ENCODE measurements at places on chromosomes 1 and 21. TPM values are rescaled to one million over a fixed set of nuclear protein-coding genes. Genes with fewer than 3 reads are reported as not detected.

GRCh38 chr1:181812208-181812607, 249.3 kb downstream of the ZNF648 start:
- DNase-seq, result no peak

The FBXO44 gene
- 8.0 TPM for total RNA-seq

DNA sequence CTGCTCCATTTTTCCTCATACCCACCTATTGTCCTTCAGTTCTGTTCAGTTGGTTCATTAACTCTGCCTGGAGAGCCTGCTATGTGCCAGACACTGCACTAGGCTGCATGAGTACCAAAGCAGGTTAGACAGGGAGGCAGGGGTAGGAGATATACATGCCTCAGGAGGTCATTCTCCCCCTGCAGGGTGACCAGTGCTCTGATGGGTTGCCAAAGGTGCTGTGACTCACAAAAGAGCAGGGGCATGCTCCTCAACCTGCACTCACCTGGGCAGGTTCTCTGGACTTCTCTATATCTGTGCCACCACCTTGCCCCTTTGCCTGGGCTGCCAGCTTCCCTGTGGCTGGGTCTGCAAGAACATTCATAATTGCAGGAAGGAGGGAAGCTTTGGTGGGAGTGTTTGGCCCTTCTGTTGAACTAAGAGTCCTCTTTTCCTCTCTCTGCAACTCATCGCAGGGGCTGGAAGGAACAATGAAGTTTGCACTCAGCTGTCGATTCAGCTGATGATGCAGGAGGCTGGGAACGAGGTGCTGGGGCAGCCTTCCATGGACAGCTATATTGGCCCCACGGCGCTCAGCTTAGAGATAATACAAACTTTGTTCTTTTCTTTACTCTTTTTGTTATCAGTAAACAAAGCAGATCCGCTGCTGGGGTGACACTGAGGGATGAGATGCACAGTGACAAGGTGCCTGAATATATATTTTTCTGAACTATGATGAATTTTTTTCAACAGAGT, 356.4 kb upstream of the PLXNA2 start:
- no peak for DNase-seq

GRCh38 chr1:7145947-7146346, 360.7 kb downstream of the CAMTA1 start:
- no peak for DNase-seq

- no peak for DNase-seq
Measured at GRCh38 chr21:44261675-44262295, at the start of gene DNMT3L. Gene DNMT3L, minus strand, starts transcription at chr21:44261897. Its CDS starts 638 bp downstream, at chr21:44261259.

GRCh38 chr1:178060789-178061556, 32.9 kb upstream of the RASAL2 start:
- DNase-seq, result peak; percentile 67

The AKT3 gene
- 12.2 TPM for total RNA-seq

The BATF3 gene
- total RNA-seq, result 2.5 TPM

DNA sequence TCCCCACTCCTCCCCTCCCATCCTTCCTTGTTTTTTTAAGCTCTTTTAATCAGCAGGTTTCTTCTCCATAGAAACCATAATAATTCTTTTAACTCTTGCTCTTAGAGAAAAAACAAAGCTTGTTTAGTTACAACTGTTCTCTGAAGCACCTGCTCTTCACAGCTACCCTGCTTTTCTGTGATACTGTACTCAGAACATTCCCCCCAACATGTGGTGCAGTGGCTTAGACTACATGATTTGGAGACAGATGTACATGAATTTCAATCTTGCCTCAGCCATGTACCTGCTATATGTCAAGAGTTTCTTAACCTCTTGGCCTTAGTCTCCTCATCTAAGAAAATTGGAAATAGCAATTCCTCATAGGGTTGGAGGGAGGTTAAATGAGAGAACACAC, 33.5 kb downstream of the LAMC2 start:
- DNase-seq, result no peak

DNA sequence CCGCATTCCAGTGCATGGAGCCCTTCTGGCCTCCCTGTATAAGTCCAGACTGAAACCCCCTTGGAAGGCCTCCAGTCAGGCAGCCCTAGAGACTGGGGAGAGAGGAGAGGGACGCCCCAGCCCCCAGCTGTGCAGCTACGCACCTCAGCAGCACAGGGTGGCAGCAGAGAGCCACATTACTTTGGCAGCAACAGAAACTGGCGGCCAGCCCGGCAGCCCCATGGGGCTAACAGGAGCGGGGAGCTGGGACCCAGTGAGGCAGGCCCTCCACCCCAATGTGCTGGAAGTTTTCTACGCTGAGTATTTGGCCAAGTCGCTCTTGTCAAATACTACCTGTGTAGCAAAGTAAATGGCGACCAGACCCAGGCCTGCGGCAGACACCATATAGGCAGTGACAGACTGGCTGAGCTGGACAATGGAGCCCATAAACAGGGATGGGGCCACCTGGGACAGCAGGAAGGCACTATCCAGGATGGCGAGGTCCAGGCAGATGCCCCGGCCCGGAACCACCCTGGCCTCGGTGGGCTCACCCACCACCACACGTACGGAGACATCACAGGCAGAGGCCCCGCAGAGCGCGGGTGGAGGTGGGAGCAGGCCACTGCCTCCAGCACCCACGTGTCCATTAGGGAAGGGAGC, 21.2 kb downstream of the SLC45A3 start:
- no peak for DNase-seq

DNA sequence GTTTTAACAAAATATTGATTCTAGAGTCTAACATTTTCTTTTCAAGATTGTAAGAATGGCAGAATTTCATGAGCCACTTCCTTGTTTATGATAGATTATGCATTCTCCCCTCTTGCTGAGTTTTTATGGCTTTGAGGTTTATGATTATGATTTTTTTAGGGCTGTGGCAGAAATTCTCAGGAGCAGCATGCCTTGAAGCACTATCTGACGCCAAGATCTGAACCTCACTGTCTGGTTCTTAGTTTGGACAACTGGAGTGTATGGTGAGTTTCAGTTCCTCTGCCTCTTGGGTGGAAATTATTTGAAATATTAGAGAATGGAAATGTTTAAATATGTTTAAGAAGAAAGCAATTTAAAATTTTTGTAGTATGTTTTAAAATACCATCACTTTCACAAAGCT, 10.2 kb downstream of the USP16 start:
- no peak for DNase-seq

GRCh38 chr1:203113308-203113707, 14.2 kb upstream of the ADORA1 start:
- no peak for DNase-seq

DNA sequence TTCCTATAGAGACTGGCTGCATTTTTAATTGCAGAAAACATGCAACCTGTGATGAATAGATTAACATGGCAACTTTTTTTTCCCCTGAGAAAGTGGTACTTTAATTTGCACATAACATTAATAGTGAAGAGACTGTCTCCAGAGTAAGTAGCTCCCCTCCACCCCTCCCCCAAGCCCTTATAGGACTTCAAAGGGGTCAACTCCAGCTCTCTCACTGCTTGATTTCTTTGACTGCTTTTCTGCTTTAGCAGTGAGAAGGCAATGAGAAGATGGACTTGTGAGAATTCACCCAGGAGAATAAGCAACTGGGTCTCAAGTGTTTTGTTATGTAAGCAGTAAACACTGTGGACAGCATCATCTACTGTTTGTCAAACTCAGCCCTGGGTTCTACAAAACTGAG, 355.0 kb downstream of the CAMTA1 start:
- DNase-seq, result no peak

The A3GALT2 gene
- not detected for total RNA-seq

DNA sequence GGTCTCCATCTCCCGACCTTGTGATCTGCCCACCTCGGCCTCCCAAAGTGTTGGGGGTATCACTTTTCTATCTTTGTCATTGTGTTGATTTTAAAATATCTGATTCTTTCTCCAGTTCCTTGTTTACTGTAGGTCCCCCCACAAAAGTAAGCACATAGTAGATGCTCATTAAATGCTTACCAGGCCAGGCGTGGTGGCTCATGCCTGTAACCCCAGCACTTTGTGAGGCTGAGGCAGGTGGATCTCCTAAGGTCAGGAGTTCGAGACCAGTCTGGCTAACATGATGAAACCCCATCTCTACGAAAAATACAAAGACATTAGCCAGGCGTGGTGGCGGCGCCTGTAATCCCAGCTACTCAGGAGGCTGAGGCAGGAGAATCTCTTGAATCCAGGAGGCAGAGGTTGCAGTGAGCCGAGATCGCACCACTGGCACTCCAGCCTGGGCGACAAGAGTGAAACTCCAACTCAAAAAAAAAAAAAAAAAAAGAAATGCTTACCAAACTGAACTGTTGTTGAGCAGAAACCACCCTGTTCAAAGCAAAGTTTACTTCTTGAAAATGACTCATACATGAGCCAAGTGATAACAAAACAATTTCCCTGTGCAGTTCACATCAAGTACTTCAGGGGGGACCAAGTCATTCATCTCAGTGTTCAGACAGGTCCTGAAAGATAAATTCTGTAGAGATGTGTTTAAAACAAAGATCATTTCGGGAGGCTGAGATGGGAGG, 24.3 kb upstream of the NID1 start:
- no peak for DNase-seq

- DNase-seq, result no peak
Measured at GRCh38 chr1:25743164-25744139, 56.5 kb upstream of the SELENON start.

- no peak for DNase-seq
Measured at GRCh38 chr1:43121256-43121900, 50.7 kb downstream of the EBNA1BP2 start.

The RNF186 gene
- total RNA-seq, result not detected

DNA sequence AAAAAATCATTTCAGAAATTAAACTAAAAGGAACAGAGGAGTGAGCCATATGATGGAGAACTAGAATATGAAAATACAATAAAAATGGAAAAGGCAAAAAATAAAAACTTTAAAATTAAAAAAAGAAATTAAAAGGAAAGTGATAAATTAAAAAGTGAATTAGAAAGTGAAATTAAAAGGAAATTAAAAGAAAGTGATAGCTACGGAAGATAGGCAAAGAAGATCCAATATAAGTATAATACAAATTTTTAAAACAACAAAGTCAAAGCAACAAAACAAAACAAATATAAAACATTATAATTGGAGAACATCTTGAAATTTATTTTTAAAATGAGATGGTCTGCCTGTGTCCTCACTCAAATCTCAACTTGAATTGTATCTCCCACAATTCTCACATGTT, 165.8 kb downstream of the GPATCH2 start:
- no peak for DNase-seq

DNA sequence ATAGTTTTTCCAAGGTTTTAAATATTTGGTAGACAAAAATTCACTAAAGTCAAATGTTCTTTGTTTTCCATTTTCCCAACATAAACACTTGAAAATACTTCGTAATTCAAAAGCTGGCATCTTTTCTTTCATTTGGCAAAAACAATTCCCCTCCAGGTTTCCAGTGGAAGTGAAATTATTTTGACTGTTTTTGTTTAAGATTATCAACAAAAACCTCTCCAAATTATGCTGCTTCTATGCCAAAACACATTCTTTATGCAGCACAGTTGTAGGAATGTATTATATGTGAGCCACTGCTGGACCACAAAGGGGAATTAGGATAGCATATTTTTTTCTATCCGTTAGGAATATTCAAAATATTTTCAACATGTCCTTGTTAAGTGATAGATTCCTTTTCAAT, 44.1 kb downstream of the SLC5A9 start:
- DNase-seq, result no peak

GRCh38 chr1:8170059-8170835, 144.1 kb upstream of the ERRFI1 start:
- DNase-seq, result no peak

- DNase-seq, result no peak
Measured at GRCh38 chr1:2989976-2990375, 31.3 kb upstream of the ACTRT2 start.

- DNase-seq, result no peak
Measured at GRCh38 chr1:175191659-175192058, 917 bp downstream of the KIAA0040 start.

The FAM72C gene
- total RNA-seq, result 6.2 TPM

DNA sequence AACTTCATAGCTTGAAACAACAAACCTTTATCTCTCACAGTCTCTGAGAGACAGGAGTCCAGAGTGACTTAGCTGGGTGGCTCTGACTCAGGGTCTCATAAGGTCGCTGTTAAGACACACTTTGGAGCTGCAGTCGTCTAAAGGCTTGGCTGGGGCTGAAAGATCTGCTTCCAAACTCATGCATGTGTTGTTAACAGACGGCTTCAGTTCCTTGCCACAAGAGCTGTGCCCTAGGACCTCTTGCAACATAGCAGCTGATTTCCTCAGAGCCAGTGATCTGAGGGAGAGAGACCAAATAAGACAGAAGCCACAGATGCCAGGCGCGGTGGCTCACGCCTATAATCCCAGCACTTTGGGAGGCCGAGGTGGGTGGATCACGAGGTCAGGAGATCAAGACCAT, 176.8 kb downstream of the DISC1 start:
- no peak for DNase-seq

GRCh38 chr1:196651637-196652215, at the start of gene CFH:
Gene CFH, plus strand, starts transcription at chr1:196652043. Its CDS starts 75 bp downstream, at chr1:196652118.
- no peak for DNase-seq

- no peak for DNase-seq
Measured at GRCh38 chr1:117871013-117871412, 58.4 kb downstream of the GDAP2 start.

DNA sequence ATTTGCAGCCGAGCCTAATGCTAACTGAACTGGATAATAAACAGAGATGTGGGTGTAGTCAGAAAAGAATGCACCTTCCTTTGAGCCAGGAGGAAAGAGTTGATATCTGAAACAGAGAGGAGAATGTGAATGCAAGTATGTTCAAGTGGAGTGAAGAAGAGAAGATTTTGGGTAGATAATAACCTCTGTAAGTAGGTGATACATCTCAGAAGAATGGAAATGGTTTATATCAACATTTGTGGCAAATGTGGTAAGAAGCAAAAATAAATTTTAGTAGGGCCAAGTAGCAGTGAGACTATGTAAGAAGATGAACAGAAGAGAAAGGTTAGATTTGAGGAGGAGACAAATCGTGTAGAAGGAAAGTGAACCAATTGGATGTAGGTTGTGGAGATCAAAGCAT, 1.7 kb upstream of the DNTTIP2 start:
- DNase-seq, result no peak

DNA sequence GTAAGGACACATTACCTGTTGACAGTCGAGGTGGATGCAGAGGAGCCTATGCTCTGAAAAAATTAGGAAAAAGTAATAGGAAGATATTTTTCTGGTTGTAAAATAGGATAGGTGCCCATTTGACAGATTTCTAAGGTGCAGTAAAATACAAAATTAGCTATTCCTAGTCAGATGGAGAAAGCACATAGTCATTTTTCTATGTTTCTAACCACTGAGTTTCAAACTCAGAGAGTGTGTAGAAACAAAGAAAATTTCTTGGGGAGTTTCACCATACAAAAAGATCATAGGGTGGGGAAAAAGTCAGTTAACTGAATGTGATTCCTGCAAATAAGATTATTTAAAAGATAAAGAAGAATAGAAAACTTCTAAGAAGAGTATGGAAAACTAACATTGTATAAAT, 666.9 kb downstream of the KCNT2 start:
- no peak for DNase-seq

- DNase-seq, result no peak
Measured at GRCh38 chr1:235133086-235133485, 4.4 kb upstream of the TOMM20 start.

DNA sequence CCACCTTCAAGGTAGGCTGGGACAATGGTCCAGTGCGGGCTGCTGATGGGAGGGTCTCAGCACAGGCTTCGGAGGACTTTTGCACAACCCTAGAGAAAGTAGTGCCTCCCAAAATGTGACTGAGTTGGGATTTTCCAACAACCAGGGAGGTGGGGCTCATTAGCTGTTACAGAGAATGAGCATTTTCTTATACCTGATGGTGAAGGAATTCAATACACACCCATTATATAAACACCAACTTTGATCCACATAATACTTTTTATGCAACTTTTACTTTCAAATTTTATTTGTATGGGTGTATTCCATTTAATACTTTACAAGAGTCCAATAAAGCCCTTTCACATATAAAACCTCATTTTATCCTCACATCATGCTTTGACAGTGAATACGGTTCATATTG, 31.3 kb upstream of the RNF186 start:
- no peak for DNase-seq
